ENCODE measurements at places on chromosomes 6 and 20. TPM values are rescaled to one million over a fixed set of nuclear protein-coding genes. Genes with fewer than 3 reads are reported as not detected.

The MED20 gene
- total RNA-seq, result 27.6 TPM

The PNLDC1 gene
- total RNA-seq, result not detected

The SYTL3 gene
- 0.65 TPM for total RNA-seq

The OOEP gene
- not detected for total RNA-seq
